ENCODE measurements at places on chromosomes 5 and 9.

- no peak for DNase-seq
- H3K4me1 ChIP-seq, result no peaks in the 10 kb centered on the region
- H3K36me3 ChIP-seq, result no peaks in the 10 kb centered on the region
- H3K27me3 ChIP-seq, result no peaks in the 10 kb centered on the region
- no peak overlapping the region for H3K4me3 ChIP-seq
- no peak overlapping the region for H3K27ac ChIP-seq
These were observed 95.5 kb downstream of the TMEM161B start for GRCh38 chr5:88172847-88173758.

DNA sequence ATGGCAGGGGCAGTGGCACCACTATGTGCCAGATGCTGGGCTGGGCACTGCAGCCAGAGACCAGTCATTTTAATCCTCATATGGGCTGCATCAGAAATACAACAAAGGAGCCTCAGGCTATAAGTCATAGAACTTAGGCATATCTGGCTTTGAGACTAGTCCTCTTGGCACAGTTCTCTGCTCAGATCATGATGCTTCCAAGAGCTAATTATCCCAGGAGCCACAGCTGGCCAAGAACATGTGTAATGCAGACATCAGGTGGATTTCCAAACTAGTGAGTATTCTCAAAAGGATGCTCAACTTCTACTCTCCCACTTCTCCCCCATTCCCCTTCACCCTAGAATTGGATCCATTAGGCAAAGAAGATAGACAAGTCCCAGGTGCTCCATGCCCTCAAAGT lies 562.2 kb upstream of the TRPC7 start:
- no peaks in the 10 kb centered on the region for H3K36me3 ChIP-seq
- no peak overlapping the region for H3K27ac ChIP-seq
- peaks cover 2% of the 10 kb centered on the region for H3K27me3 ChIP-seq
- no peak overlapping the region for H3K4me3 ChIP-seq
- no peak for DNase-seq

DNA sequence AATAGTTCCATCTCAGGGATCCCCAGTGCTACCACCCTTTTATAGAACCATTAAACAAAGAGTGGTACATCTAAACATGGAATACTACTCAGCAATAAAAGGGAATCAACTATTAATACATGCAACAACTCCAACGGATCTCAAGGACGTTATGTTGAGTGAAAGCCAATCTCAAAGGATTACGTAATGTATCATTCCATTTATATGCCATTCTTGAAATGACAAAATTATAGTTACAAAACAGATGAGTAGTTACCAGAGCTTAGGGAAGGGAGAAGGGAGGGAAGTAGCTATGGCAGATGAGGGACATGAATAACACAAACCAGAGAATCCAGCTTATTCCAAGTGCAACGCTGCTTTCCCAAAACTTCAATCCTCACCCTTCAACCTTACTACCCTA lies 69.5 kb downstream of the ACTL7B start:
- no peak overlapping the region for H3K4me3 ChIP-seq
- H3K27ac ChIP-seq, result no peak overlapping the region
- H3K4me1 ChIP-seq, result no peaks in the 10 kb centered on the region

- H3K36me3 ChIP-seq, result no peaks in the 10 kb centered on the region
- DNase-seq, result no peak
- H3K27ac ChIP-seq, result no peak overlapping the region
- peaks cover 37% of the 10 kb centered on the region for H3K27me3 ChIP-seq
These were observed 6.1 kb downstream of the PRDM6 start for GRCh38 chr5:123094919-123095797.

DNA sequence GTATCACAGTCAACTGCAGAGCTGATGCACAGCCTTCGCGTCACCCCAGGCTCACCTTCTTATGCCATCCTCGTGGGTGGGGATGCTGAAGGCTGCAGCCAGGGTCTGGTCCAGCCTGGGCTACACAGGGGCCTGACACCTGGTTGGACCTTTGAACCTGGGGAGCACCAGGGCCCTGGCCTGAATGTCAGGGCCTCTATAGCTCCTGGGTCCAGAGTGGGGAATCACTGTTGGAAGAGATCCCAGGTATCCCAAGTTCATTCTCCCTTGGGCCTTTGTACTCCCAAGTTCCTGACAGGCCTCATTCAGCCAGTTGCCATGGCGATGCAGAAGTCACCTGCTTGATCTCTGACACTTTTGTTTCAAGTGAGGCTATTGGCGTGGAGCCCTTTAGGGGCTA lies 43.8 kb downstream of the ZNF618 start:
- H3K4me1 ChIP-seq, result no peaks in the 10 kb centered on the region
- no peaks in the 10 kb centered on the region for H3K36me3 ChIP-seq
- no peak overlapping the region for H3K4me3 ChIP-seq
- H3K27ac ChIP-seq, result no peak overlapping the region

DNA sequence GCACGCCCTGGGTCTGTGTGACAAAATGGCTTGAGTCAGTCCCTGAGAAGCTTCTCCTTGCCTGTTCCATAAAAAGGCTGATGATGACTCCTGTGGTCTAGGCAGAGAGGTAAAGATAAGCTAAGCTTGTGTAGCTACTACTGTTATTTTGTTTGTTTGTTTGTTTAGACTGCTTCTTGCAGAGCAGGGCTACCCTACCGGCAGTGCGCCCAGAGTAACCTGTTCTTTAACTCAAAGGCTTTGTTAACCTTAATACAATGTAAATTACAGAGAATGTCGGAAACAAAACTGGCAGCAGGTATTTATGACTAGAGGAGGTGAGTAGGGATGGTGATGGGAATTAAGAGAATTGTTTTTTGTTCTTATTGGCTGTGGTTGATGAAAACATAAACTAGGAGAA lies 87.6 kb downstream of the F2RL2 start:
- no peaks in the 10 kb centered on the region for H3K27me3 ChIP-seq
- no peak overlapping the region for H3K4me3 ChIP-seq
- H3K4me1 ChIP-seq, result no peaks in the 10 kb centered on the region
- no peak for DNase-seq
- H3K27ac ChIP-seq, result no peak overlapping the region

DNA sequence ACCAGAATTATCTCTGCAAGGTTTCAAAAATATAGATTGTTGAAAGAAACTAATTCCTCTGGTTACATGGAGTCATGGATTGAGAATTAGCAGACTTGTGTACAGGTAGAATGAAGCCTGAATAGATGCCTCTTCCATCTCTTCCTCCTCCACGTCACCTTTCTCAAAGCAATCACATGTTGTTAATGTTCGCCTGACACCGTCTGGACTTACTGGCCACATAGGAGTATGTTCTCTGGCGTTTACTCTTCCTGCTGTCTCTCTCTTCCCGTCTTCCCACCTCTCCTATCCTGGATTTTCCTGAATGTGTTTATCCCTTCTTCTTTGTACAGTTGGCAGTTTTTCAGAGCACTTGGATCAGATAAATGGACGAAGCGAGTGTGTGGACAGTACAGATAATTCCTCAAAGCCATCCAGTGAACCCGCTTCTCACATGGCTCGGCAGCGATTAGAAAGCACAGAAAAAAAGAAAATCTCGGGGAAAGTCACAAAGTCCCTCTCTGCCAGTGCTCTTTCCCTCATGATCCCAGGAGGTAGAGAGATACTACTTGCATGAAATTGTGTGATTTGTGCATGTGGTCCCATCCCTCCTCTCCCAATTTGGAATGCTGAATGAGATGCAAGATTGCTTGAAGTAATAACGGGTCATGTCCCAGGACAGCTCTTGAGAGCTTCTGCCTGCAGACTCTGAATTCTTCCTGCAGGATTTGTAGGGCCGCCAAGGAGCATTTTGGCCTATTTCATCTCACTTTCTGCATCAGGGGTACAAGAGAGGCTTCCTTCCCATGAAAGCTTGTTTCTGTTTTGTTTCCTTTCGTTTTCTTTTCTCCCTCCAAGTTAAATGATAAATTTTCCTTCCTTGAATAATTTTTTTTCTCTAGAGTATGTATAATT lies 47.3 kb downstream of the CD180 start:
- no peaks in the 10 kb centered on the region for H3K36me3 ChIP-seq
- DNase-seq, result no peak
- H3K27ac ChIP-seq, result no peak overlapping the region

DNA sequence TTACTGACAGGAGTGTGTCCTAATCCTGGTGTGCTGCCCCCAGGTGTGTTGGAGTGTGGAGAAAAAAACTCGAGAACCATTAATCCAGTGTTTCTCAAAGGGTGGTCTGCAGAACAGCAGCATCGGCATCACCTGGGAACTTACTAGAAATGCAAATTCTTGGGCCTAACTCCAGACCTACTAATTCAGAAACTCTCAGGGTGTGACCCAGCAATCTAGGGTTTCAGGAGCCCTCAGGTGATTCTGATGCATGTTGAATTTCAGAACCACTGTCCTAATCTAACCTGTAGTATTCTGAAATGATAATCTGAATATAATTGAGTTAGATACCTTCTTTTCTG lies 30.0 kb upstream of the IL6ST start:
- H3K4me1 ChIP-seq, result no peaks in the 10 kb centered on the region
- no peaks in the 10 kb centered on the region for H3K36me3 ChIP-seq
- H3K4me3 ChIP-seq, result no peak overlapping the region
- no peak for DNase-seq
- no peak overlapping the region for H3K27ac ChIP-seq

GRCh38 chr5:180658774-180659564 lies 9.6 kb upstream of the FLT4 start:
- H3K4me3 ChIP-seq, result no peak overlapping the region
- DNase-seq, result no peak
- H3K27ac ChIP-seq, result no peak overlapping the region
- no peaks in the 10 kb centered on the region for H3K4me1 ChIP-seq

GRCh38 chr9:75997206-75997605 lies 106.7 kb downstream of the PCSK5 start:
- no peak overlapping the region for H3K4me3 ChIP-seq
- H3K36me3 ChIP-seq, result no peaks in the 10 kb centered on the region
- DNase-seq, result no peak

DNA sequence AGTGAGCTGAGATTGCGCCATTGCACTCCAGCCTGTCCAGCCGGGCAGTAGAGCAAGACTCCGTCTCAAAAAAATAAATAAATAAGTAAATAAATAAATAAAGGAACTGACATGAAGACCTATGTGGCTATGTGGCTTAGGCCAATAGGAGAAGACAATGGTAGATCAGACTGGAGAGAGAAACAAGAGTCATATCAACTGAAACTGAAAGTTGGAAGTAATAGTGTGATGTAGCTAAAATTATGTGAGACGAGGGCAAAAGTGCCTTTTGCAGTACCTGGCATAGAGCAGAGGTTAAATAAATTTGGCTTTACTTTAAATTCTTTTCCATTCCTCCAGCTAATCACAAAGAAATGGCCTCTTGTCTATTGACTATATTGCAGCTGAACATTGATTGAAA lies 7.3 kb downstream of the FBP2 start:
- DNase-seq, result no peak
- no peak overlapping the region for H3K27ac ChIP-seq
- H3K36me3 ChIP-seq, result no peaks in the 10 kb centered on the region
